ENCODE measurements at places on chromosomes 12 and 14.

GRCh38 chr12:43112101-43112920 is 439.7 kb downstream of the ADAMTS20 start:
- no peak for DNase-seq

DNA sequence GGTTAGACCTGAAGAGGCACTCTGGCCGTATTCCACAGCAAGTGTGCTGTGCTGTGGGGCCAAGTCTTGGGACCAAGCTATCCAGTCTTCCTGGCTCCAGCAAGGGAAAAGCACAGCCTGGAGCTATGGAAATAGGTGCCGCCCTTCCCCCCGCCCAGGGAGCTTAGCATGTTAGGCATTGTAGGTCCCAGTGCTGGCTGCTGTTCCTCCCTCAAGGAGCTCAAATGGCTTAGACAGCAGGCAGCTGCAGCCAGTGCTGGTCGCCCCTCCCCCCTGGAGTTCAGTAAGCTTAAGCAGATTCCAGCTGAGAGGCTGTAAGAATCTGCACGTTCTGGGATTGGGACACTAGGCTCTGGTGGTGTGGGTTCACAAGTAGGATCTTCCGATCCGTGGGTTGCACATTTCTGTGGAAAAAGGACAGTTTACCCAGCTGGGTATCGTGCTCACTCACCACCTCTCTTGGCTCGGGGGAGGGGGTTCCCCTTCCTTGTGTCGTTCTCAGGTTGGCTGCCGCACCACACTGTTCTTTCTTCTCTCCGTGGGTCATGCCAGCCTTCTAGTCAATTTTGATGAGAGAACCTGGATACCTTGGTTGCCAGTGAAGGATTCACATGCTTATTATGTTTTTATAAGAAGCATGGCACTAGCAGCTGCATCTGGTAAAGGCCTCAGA is 127.3 kb downstream of the CNTN1 start:
- no peak for DNase-seq

GRCh38 chr12:6854036-6854435 is 2.1 kb downstream of the USP5 start:
- no peak for DNase-seq

DNA sequence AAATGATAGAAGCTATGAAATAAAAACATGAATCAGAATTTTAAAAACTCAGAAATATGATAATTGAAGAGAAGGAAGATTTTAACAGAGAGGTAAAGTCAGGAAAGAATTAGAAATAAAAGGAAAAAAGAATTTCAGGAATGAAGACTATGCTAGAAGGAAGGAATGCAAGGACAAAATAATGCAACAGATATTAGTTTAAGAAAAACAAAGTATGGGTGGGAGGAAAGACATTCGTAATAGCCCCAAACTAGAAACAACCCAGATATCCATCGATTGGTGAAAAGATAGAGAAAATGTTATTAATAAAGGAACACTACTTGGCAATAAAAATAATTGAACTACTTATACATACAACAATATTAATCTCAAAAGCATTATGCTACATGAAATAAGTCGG is 129.6 kb downstream of the AKAP6 start:
- no peak for DNase-seq

GRCh38 chr14:90019824-90020523 is 41.8 kb upstream of the KCNK13 start:
- DNase-seq, result no peak

DNA sequence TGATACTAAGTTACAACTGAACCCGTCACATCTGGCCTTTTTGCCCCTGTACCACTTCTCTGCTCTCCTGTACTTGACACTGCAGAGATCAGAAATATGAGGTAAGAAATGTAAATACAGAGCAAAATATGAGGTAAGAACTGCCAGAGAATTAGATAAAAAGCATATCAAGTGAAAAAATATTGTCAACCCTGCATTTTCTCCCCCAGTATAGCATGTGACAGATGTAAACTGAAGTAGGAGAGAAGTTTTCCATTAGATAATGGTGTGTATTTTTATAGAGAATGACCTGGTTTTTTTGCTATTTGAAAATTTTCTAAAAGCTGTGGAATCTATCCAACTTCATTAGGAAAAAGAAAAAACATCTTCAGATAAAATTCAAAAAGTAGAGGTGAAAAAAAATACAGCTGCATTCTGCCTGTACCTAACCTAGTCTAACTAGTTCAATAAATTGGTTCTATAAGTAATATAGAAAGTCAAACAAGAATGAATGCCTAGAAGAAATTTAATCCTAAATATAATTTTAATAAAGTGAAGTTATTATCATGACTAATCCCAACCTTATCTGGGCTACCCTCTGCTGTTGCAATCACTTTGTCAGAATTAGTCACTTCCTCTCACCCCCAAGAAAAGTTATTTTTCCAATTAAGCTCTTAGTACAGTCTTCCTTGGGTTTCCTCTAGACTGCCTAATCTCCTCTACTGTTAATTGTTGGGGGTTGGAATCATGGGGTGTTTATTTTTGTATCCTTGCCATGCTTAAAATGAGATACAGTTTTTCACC is 210.0 kb downstream of the RASSF9 start:
- DNase-seq, result no peak

DNA sequence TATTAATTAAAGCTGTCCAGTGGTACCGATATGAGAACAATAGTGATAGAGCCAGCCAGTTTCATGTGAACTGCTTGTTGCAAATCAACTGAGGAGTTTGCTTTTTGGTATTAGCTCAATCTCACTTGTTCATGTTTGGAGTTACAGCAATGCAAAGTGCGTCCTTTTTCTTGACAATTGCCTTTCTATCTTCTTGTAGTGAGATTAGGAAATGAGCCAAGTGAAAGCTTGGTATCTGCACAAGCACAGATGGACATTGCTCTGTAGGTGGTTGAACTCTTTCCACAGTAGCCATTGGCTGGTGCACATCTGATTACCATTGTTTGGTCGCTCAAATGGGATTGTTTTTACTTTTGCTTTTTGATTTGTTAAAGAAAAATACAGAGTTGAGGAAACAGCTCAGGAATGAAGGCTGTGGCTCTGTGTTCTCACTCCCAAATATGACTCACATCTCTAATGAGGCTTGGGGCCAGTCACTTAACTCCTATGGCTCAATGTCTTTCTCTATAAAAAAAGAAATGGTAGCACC is 241.4 kb downstream of the BMP4 start:
- no peak for DNase-seq

DNA sequence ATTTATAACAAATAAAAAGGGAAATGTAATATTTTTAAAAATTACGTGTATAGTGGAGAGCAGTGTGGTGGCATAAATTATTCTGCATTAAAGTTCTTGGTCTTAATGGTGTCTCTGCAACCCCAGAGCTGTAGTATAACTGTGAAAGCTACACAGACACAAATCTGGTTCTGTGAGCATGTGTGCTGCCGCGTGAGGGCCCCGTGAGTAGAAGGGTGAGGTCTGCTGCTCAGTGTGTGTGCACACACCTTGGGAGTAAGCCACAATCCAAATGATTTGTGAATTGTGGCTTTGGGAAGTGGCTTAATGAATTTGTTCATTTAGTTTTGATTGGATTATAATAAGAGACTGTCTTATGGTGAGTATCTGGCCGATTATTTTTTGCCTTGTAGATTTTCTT is 16.8 kb downstream of the PELI2 start:
- no peak for DNase-seq

DNA sequence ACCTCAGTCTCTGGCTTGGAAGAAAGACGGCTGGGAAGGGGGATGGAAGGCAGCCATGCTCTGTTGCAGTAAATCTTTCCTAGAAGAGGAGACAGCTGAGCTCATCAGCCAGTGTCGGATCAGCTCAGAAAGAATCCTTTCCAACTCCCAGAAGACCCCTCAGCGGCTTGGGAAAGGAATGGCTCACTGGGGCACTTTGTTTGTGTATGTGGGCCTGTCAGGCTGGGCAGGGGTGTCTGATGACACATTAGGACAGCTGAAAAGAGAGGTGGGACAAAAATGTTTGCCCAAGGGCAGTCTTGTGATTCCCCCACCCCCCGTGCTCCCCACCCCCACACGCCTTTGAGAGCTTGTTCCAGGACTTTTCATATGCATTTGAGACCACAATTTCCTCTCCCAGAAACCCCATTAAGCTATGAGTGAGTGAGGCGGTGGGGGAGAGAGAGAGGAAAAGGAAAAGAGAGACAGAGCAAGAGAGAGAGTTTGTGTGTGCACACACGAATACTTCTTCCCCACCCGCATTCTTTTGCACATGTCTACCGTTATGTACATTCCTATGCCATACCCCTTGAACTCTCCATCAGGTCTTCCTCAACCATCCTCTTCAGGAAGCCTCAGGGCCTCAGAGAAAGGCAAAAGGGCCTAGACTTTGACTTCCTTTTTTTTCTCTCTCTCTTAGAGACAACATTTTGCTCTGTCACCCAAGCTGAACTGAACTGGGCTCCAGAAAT is 198.9 kb downstream of the ZFP36L1 start:
- no peak for DNase-seq

- peak; percentile 4 for DNase-seq
Observed at GRCh38 chr12:57694459-57695019, 607 bp downstream of the OS9 start.

DNA sequence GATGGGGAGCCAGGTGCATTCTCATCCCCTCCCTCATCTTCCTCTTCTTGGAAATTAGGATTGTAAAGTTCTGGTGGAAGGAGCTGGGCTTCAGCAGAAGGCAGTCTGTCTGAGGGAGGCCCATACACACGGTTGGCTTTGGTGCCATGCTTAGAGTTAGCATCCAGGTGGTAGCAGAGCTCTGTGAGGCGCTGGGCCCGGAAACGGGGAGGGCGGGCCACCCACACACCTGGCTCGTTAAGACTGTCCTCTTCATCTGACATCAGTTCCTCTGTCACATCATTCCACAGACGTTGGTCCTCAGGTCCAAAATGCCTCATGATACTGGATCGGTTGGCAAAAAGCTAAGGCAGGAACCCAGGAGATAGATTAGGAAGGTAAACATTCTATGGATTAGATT is 4.9 kb upstream of the AJUBA start:
- no peak for DNase-seq

- no peak for DNase-seq
Observed at GRCh38 chr12:79689477-79690141, 1.2 kb downstream of the PAWR start.

DNA sequence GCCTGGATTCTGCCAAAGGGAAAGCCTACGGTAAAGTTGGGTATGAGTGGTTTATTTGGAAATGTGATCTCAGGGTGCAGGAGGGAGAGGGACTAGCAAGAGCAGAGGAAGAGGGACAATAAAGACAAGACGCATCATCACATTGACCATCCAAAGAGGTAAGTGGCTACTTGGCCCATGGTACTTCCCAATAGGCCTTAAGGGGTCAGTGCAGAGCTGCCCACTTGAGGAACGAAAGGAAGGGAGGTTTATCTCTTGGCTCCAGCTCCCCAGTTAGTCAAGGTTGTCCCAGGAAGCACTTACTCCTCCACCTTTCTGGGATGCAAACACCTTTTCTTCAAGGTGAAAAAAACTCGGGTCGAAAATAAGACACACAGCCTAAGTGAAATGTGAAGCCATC is 323.9 kb downstream of the TMEM132D start:
- no peak for DNase-seq

DNA sequence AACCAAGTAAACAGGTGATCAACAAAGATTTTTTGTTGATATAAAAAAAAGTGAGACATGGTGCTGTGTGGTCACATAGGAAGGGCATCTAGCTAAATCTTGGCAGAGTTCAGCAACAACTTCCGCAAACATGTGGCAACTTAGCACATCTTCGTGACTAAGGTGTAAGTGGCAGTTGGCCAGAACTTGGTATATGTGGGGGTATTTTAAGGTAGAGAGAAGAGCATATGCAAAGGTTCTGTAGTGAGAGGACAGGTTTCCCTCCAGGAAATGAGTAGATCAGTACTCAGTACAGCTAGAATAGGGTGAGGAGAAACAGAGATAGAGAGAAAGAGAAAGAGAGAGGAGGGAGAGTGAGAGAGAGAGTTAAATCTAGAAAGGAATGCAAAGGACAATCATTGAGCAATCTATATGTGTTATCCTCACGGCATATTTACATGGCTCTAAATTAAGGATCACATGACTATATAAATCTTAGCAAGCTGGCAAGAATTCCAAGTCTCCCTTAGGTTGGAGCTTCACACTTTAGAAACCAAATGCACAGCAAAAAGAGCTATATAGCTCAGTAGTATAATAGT is 227.7 kb upstream of the HMGA2 start:
- DNase-seq, result no peak

GRCh38 chr14:61491876-61492434 is 170.6 kb downstream of the PRKCH start:
- DNase-seq, result no peak

DNA sequence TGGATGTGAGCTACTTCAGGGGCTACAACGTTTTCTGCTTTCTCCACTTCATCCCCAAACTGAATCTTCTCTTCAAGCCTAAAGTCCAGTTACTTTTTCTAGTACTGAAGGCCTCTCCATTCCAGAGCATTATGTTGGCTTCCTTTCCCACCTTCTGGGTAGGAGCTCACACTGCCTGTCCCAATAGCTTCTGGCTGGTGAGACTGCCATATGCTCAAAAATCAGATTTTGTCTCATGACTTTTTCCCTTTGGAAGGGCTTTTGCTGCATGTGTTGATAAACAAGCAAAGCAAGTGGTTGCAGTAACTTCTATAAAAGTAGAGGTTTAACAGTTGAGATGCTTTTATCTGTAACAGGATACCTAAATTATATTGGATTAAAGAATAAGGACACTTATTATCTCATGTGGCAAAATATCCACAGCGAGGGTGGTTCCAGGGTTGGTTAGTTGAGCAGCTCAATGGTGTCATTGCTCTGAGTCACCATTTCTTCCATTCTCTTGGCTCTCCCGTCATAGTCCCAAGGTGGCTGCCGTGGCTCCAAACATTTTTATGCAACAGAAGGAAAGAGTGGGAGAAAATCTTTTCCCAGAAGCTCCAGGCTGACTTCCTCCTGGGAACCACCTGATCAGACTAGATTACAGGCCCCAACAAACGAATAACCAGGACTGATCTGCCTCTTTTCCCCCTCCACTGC is 15.1 kb upstream of the PPFIBP1 start:
- no peak for DNase-seq

DNA sequence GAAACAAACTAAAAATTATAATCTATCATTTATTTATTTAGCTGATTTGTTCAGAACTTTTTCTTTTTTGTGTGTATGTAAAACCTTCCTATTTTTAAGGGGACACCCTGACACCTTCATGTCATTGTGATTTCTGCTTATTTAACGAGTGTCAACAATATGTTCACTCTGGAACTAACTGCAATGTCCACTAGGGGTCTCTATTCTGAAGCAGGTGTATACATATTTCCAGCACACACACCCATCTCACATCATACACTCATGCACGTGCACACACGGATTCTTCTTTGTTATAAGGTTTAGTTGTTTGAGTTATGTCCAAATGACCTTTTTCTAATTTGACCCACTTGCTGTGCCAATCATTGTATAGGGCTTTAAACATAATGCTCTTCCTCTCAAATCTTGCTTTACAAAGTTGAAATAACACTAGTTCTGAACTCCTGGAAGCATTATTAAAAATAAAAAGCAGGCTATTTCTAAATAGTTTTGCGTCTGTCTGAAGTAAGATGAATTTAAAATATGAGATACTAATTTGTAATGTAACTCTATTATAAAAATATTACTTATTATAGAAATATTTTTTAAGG is 15.5 kb downstream of the E2F7 start:
- no peak for DNase-seq

Measured in activated T-helper 1 cell treated with anti-CD3 and anti-CD28 coated beads, Interleukin-2, amount 50 U/mL, for 16 hours (primary cell).